ENCODE measurements at places on chromosomes 7 and 10.

GRCh38 chr10:96263669-96264068, 7.7 kb downstream of the BLNK start:
- DNase-seq: no peak

GRCh38 chr7:78794101-78794500, 659.4 kb downstream of the MAGI2 start:
- no peak for DNase-seq

GRCh38 chr7:116340201-116340847, 130.0 kb downstream of the TES start:
- no peak for DNase-seq

- no peak for DNase-seq
These were observed 31.8 kb downstream of the PCLO start for GRCh38 chr7:83130623-83131545.

- no peak for DNase-seq
These were observed 19.6 kb downstream of the EPC1 start for GRCh38 chr10:32327364-32327691.

DNA sequence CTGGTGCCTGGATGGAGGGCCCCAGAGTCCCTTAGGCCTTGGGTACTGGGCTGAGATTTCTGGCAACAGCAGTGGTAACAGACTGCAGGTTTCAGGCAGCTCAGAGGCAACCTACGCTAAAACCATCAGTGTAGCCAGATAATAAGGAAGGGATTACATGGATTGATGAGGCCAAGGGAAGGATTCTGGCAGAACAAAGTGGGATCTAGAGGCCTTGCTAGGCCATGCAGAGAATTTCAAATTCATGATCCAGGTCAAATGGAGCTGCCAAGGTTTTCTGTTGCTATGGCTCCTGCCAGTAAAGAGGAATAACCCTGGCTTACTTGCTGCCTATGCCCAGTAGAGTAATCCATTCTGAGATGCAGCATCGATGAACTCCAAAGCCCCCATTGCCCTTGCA, 445.7 kb downstream of the ADRA2A start:
- DNase-seq: no peak

DNA sequence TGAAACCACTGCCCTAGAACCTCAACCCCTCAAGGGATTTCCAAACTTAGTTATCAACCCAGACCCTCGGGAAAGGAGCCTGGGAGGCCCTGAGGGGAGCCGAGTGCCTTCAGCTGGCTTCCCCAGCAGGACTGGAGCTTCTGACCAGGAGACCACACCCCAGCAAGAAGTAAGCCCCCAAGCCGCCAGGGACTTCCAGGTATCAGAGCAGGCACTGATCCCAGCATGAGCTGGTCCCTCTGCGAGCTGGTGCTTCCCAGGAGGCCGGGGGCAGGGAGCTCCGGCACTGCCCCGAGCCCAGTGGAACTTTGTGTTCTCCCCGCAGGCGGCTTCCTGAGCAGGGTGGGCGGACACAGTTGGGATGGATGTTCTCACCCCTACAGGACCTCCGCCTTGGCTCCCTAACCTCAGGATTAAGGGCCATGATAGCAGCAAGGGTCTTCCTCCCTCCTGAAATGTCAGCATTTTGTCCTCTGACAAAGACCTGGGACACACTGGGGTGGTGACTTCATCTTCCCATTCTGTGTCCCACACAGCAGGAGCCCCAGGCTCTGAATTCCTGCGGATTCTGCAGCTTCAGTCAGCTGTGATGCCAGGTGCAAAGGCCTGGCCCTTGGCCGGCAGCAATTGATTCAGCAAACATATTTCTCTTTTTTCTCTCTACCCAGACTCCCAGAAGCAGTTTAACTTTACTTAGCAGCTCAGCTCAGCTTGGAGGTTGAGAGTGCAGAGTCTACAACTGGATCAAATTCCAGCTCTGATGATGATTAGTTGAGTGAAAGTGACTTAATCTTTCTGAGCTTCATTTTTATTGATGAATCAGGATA, 11.6 kb downstream of the ATP6V0E2 start:
- DNase-seq: no peak

GRCh38 chr7:104231054-104232046, 23.5 kb upstream of the ORC5 start:
- DNase-seq: no peak

GRCh38 chr7:38242814-38243213, 30.6 kb downstream of the TARP start:
- DNase-seq: no peak

GRCh38 chr10:23780331-23780730, 341.5 kb downstream of the OTUD1 start:
- no peak for DNase-seq

GRCh38 chr10:78619896-78620295, 448.9 kb upstream of the ZMIZ1 start:
- no peak for DNase-seq

DNA sequence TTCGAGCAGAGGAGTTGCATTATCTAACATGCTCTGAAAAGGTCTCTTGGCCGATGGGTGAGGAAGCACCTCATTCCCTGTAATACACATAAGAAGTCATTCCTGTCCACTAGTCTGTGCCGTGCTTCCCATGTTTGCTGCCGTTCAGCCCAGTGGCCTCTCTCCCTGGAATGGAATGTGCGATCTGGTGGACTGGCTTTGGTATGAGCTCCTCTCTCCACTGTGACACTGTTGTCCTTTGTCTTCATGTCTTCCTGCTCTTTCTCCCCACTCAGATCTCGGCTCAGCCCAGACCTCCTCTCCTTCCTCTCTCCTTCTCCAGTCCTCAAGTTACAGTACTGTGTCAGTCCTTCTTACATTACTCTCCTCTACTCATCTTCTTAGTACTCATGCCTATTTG, 192.8 kb upstream of the KLF6 start:
- no peak for DNase-seq

DNA sequence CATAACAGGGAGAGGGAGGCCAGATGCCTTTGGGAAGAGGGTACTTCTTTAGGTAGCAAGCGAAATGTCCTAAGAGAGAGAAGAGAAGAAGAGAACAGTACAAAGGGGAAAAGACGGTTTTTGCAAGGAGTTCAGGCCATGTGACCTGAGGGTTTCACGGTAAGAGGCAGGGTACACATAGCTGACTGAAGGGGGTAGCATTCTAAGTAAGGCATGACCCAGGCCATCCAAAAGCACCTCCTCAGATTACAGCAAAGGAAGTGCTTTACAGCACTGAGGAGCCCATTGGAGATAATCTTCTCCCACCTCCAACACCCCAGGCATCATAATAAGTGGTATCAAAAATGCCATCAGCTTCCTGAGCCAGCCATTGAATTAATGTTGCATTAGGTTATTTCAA, 258.2 kb upstream of the NPY start:
- no peak for DNase-seq

DNA sequence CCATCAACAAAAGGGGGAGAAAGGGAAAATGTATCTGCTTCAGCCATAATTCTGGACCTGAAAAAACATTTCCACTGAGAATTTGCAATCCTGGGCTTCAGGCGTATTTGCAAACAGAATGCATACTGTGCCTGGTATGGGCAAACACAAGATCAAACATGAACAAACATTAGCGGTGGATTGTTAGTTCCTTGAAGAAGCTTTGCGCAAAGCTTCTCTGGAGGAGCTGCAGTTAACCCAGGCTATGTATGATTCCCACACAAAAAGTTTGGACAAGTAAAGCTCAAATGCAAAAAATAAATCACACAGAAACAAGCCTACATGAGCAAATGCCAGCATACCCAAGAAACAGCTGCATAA, 20.4 kb upstream of the HILPDA start:
- DNase-seq: no peak

DNA sequence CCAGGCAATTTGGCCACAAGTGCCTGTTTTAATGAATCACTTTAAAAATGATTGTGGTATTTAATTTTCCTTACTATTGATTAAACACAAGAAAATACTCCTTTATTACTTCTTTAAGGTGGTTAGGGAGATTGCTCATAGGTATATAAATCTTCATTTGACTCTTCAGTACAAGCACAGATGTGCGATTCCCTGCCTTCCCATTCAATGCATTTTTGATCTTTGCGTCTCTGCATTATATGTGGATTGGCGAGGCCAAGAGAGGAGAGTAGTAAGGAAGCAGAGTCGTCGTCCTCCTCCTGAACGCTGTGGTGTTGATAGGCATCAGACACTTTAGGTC, 683.7 kb downstream of the LRMDA start:
- DNase-seq: no peak

DNA sequence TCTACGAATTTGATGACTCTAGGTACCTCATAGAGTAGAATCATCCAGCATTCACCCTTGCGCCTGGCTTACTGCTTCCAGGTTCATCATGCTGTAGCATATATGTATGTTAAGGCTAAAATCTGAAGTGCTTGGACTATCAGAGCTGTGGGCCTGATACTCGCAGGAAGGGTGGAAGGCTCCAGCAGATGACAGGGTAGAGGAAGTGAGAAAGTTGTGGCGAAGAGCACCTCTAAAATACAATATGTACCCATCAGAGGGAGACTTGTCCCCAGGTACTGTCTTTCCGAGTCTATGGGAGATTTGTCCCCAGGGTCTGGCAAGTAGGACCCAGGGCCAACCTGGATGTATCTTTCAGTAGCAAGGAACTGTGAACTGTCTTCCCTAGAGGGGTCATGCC, 48.1 kb upstream of the PLEKHA1 start:
- no peak for DNase-seq

DNA sequence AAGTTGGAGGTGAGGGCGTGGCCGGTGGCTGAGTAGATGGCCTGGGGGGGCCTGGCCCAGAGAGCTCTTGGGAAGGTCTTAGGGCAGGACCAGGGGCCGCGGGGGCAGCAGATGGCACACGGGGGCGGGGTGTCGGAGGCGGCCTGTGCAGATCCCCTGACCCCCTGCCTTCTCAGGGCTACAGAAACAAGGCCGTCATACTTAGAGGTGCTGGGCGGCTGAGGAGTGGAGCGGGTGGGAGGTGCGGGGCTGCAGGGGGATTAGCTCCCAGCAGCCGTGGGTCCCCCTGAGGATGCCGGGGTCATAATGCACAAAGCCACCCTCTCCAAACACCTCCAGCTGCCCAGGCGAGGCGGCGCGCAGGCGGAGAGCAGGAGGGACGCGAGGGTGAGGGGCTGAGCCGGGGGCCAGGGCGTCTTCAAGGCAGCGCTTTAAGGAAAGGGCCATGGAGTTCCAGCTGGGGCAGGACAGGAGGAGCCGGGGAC, 40.4 kb upstream of the ZNF32 start:
- no peak for DNase-seq

- DNase-seq: no peak
These were observed 52.8 kb upstream of the DNAJB12 start for GRCh38 chr10:72407471-72407870.

DNA sequence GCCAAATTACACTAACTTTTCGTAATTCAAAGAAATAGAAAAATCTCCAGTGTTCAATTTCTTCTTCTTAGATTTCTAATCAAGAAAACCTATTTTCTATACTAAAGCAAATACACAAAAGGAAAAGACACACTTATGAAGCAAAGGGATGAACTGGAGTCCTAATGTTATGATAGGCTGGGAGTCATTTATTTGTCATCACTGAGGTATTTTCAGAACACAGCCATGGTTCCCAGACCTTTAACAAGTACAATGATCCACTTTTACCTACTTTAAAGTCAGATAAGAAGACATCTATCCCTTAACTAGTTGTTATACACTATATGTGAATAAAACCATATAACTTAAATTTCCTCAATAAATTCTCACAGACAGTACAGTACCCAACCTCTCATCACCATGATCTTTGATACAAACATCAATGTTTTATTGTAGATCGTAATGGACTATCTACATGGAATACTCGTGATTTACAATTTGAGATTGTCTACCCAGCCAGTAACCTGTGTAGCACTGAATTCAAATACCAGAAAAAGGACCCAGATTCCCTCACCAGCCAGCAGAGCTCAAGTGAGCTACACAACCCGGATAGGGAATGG, 12.5 kb downstream of the ASNS start:
- DNase-seq: no peak

GRCh38 chr7:92657391-92657790, 67.2 kb upstream of the FAM133B start:
- DNase-seq: no peak

DNA sequence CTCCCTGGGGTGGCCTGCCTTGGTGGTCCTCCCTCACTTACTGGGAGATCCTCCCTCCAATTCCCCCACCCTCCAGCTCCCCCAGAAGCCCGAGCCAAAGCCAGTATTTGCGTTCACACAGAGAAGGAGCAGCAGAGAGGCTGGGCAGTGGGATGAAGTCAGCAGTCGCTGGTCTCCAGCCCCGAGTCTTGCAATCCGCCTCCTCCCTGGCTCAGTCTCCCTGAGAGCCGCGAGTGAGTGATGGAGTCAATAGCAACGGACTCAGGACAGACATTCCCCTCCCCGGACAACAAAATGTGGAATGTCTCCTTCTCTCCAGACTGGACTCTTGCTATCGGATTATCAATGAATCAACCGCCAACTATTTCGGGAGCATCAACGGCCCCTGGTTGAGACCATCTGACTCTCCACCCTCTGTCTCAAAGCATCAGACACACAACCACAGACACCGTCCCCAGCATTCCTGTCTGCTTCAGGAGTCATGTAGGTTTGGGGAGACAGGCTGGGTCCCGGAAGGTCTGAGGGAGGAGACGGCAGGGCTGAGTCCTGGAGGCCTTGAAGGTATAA, 178.4 kb downstream of the SH3PXD2A start:
- no peak for DNase-seq

GRCh38 chr10:8039321-8039881, 15.1 kb upstream of the GATA3 start:
- no peak for DNase-seq

All from esophagus squamous epithelium (tissue), 5 donors.